ENCODE measurements at places on chromosomes 3 and 15. TPM values are rescaled to one million over a fixed set of nuclear protein-coding genes. Genes with fewer than 3 reads are reported as not detected.

DNA sequence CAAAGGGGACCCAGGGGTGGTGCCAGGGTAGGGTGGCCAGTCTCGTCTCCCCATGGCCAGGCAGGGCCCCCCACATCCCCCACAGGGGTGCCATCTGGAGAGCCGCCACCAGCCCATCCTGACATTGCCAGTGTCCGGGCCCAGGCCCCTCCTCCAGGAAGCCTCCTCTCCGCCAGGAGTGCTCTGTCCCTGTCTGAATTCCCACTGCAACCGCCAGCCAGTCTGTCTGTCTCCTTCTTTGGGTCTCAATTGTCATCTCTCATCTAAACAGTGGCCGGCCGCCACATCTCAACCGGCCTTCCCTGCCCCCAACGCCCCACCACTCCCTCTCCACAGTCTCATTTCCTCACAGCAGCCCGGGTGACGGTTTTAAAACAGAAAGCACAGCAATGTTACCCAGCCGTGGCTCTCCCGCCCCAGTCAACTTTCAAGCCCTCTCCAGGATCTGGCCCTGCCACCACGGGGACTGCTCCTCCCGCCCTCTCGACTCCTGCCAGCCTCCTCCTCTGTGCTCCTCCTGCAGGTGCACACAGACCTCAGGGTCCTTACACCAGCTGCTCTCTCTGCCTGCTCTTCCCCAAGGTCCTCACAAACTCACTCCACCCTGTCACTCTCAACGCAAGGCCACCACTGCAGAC is 57.0 kb downstream of the IQSEC1 start:
- no peak for DNase-seq

DNA sequence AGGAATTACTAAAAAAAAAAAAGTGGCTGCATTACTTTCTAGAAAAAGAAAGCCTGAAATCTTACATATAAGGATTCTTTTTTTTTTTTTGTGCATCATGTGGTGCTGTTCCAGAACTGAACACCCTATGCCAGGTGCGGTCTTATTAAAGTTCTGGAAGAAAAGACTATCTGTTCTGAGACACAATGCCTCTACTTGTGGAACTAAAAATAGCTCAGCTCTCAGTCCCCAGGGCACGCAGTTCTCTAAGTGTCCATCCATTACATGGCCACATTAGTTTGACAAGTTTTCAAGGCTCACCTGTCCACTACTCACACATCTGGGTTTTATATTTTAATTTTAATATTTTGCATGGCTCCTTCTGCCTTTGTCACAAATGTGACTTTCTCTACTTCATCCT is 126.6 kb upstream of the ADAMTS9 start:
- DNase-seq = no peak

DNA sequence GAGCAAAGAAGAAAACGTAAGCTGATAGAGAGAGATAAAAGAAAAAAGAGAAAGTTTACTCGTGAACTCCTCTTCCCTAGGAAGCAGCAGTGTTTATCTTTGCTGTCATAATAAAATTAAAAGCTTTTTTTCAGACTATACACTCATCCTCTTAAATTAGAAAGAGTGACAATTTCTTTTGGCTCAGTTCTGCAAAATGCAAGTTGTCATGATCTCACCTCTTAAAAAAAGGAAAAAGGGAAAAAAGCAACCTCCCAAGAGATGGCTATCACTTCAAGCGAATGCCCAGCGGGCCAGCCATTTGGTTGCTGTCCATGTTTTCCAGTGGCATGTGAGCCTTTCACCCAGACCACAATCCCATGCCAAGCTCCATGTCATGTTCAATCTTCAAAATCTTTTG is 7.0 kb upstream of the THBS1 start:
- DNase-seq = no peak

DNA sequence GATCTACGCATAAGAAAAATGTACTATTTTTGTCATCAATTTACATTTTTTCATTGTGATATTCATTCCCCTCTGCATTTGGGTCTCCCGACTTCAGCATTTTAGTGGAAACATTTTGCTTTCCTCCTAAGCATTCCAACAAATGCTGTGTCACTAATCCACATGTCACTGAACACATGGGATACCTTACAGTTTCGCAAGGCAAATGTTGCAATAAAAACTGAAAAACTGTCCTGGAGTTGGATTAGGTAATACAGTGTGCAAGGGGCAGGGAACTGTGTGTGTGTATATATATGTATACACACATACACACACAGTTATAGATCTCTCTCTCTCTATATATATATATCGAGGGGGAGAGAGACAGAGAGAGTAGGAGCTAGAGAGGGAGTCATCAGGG is 632.2 kb downstream of the MAGI1 start:
- no peak for DNase-seq

DNA sequence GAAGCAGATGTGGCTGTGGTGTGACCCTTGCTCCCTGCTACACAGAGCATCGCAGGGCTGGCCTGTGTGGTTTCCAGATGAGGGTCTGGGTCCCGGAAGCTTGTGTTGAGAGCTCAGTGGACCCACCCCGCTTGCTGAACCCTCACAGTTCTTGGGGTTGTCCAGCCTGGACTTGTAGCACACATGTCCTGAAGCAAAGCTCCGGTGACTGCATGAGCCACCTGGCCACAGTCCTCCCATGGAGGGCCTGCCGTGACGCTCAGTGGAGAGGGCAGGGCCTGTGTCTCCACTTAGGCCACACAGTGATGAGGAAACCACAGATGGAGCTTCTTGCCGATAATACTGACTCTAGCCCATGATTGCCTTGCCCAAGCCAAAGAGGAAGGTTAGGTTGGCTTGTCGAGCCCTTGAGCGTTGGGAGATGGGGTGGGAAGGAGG is 62.6 kb downstream of the RGMA start:
- DNase-seq = no peak

- DNase-seq = no peak
Observed at GRCh38 chr3:11407644-11408043, 135.4 kb downstream of the ATG7 start.

LCTL gene
- 0.19 TPM for polyA plus RNA-seq

- no peak for DNase-seq
Observed at GRCh38 chr3:161401389-161401788, 30.1 kb upstream of the SPTSSB start.

DNA sequence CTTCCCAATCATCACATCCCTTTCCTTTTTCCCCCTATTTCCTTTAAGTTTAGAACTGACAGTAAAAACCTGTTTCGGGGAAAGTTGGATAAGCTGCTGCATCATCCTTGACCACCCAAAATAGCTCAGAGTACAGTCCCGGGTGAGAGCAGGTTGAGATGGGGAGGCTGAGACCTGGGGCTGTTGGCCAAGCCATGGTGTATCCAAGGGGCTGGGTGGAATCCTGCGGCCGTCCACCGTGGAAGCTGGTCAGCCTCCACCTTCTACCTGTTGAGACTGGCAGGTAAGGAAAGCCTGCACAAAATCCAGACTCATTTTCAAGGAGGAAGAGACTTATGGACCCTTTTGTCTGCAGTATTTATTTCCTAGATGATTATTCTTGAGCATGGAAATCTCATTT is 128.2 kb upstream of the PLXNA1 start:
- DNase-seq = no peak

- DNase-seq = no peak
Observed at GRCh38 chr3:140510303-140510861, 167.5 kb upstream of the TRIM42 start.

GRCh38 chr3:131394400-131394799 is 12.8 kb downstream of the NUDT16 start:
- DNase-seq = no peak

DNA sequence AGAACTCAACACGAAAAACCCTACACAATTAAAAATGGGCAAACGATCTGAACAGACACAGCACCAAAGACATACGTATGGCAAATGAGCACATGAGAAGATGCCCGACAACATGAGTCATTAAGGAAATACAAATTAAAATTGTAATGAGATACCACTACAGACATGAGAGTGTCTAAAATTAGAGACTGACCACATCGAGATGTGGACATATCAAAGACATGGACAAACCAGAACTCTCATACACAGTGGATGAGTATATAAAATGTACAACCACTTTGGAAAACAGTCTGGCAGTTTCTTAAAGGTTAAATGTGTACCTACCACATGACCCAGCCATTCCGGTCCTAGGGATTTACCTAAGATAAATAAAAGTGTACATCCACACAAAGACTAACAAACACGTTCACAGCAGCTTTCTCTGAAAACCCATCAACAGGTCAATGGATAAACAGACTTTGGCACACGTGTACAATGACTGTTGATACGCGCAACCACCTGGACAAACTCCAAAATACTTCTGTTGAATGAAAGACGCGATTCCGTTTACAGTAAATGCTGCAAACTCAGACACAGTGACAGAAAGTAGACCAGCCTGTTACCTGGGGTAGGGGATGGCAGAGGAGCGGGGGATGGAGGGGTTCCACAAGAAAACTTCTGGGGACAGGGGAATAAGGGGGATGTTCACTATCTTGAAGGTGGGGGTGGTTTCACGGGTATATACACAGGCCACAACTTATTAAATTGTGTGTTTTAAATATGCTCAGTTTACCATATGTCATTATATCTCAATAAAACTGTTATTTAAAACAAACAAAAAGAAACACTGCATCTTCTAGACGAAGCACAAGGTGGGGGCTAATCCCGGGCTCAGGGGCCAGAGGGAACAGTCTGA is 2.1 kb downstream of the TNK2 start:
- DNase-seq = no peak

KBTBD13 gene
- 0.09 TPM for polyA plus RNA-seq

- DNase-seq = no peak
Observed at GRCh38 chr15:100335335-100335999, 6.3 kb downstream of the ADAMTS17 start.

GLDN gene
- 0.12 TPM for polyA plus RNA-seq

FBXO40 gene
- polyA plus RNA-seq = 0.03 TPM

DNA sequence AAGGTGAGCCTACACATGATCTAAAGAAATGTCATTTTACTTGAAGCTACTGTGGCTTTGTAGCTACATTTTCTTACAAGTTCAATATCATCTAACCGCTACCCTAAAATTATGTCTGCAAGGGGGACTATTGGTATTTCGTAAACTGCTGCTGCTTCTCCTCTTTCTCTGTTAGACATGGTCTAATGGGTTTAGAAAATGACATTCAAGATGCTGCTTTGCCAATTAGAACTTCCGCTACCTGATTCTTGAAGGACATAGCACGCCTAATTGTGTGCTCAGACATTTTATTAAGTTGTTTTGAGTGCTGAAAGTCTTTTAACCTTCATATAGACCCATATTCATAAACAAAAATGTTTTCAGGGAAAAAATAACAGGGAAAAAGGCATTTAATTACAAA is 283.7 kb upstream of the ICE2 start:
- DNase-seq = no peak

DNA sequence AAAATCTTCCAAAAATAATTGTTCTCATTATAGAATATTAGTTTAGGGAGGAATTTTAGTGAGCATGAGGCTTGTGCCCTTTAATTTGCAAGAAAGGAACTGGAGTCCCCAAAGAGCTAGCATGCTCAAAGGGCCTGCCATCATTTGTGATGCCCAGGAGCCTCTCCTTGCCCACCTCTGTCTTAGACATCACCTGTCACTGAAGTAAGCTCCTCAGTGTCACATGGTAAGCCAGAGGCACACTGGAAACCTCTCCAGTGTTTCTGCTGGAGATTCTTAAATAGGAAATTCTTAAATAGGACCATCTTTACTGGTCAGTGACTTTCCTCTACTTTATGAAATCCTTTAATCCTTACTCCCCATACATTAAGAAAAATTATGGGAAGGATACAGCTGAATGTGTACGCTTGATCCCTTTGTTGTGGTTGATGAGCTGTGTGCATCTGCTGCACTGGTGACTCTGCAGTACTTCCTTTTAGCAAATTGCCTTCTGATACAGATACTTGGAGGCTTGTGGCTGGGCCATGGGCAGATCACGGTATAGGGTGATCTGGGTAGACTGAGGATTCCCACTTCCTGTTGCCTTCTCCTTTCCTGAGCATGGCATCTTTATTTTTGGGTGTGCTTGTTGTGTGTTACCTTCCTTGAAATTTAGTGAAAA is 197.4 kb downstream of the KLHL25 start:
- no peak for DNase-seq

GRCh38 chr3:73729969-73730440 is 105.3 kb upstream of the PDZRN3 start:
- DNase-seq = no peak

DNA sequence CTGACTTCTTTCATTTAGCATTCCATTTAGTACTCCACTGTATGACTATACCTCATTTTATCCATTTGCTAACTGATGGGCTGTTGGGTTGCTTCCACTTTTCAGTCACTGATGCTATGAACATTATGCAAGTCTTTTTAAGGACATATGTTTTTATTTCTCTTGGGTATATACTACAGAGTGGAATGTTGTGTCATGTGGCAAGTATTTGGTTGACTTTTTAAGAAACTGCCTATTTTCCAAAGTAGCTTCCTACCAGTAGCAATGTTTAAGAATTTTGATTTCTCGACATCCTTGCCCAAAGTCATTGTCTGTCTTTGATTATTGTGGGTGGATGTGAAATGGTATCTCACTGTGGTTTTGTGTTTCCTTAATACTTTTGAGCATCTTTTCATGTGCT is 110.1 kb upstream of the TPM1 start:
- no peak for DNase-seq

GRCh38 chr3:188595890-188596376 is 442.0 kb downstream of the LPP start:
- no peak for DNase-seq

- DNase-seq = no peak
Observed at GRCh38 chr3:154304116-154304786, 20.0 kb downstream of the DHX36 start.

GRCh38 chr3:194038960-194039359 is 97.0 kb upstream of the HES1 start:
- no peak for DNase-seq

- no peak for DNase-seq
Observed at GRCh38 chr15:78077871-78078210, 330 bp upstream of the TBC1D2B start.

BFSP2 gene
- 0.33 TPM for polyA plus RNA-seq

Measured in right renal pelvis (tissue), 4 donors.